Activated naive CD4-positive, alpha-beta T cell (primary cell): ENCODE measurements at places on chromosomes 1 and 21.

- DNase-seq: no peak
Observed at GRCh38 chr1:9493326-9493725, 45.9 kb upstream of the SLC25A33 start.

DNA sequence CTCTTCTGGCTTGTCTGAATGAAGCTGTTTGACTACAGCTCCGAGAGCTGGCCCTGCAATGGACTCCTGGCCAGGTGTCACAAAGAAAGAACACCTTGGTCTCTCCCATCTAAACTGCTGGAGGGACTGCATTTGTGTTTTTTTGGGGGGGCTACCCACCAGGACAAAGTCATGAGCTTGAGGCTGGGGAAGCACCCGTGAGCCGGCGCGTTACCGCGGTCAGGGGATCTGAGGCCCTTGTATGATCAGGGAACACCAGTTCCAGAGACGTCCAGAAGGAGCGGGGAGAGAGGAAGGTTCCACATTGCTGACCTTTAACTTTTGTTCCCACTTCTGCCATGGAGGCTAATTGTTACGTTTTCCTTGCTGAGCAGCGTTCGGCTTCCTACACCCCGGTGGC lies 84.5 kb upstream of the C1orf174 start:
- DNase-seq: no peak

GRCh38 chr1:173798078-173798477 lies 26.4 kb upstream of the DARS2 start:
- no peak for DNase-seq

DNA sequence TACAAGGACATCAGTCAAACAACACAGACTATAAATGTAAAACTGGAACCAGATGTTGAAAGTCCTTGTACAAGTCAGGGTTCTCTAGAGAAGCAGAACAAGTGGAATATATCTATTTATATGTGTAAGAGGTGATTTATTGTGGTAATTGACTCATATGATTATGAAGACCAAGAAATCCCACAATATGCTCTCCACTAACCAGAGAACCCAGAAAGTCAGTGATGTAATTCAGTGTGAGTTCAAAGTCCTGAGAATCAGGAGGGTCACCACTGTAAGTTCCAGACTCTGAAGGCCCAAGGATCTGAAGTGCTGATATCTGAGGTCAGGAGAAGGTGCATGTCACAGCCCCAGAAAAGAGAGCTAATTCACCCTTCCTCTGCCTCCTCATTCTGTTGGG lies 57.0 kb downstream of the LRRC53 start:
- no peak for DNase-seq

DNA sequence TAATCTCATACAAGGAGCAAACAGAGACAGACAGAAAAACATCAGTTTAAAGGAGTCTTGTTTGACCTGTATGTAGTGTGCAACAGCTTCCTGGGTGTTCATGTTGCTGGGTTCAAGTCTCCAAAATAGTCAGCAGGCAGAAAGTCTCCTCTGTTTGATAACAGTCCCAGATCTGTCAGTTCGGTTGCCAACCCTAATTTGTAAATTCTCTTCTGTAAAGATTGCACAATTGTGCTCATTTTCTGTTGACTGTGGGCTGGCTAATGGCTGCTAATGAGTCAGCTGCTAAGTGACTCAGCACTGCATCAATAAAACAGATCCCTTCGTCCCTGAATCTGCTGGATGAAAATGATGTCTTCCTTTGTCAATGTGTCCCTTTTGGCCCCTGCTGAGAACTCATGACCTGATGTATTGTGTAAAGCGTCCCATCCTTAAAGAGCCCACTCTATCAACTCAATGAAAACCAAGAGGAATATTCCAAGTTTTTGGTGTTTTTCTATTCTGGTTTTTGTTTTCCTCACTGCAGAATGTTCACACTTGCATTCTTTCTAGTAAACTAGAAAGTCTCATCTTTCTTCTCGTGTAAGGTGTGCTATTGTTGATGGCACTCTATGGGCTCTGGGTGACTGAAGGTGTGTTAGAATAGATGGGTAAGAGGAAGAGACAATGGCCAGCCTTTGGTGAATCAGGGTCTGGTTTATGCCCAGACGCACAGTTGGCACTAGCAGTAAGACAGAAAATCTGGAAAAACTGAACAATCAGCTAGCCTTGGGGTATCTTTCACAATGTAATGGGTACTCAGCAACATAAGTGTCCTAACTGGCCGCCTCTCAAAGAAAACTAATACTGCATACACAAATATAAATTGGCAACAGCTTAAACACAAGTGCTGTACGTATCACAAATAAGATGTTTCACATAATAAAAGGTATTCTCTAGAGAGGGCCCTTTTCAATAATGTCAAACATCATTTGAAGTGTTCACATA lies 75.1 kb upstream of the SIPA1L2 start:
- no peak for DNase-seq

GRCh38 chr1:182169203-182169602 lies 107.7 kb upstream of the ZNF648 start:
- DNase-seq: no peak
